Activated CD8-positive, alpha-beta memory T cell treated with anti-CD3 and anti-CD28 coated beads, Interleukin-2, amount 10 ng/mL, durations not matched to agents 7 days and 5 days (primary cell): ENCODE measurements at places on chromosomes 4 and X. TPM values are rescaled to one million over a fixed set of nuclear protein-coding genes. Genes with fewer than 3 reads are reported as not detected.
A peak's percentile ranks its signal among the peaks of the same experiment; 100 is the strongest.

Gene CLGN
- not detected for total RNA-seq

Gene PHOX2B
- total RNA-seq = not detected

Gene NHSL2
- total RNA-seq = 0.45 TPM

Gene HGFAC
- total RNA-seq = not detected

Gene HHIP
- not detected for total RNA-seq

Gene PAGE1
- not detected for total RNA-seq

Gene POLN
- total RNA-seq = 5.5 TPM

Gene SLC16A2
- total RNA-seq = 0.12 TPM

GRCh38 chr4:102345795-102346100 is 466 bp upstream of the SLC39A8 start:
- H3K27ac ChIP-seq = peak overlapping the region; percentile 95
- peak overlapping the region; percentile 84 for H3K4me3 ChIP-seq
- H3K4me1 ChIP-seq = peaks cover 40% of the 10 kb centered on the region
- H3K27me3 ChIP-seq = no peaks in the 10 kb centered on the region

DNA sequence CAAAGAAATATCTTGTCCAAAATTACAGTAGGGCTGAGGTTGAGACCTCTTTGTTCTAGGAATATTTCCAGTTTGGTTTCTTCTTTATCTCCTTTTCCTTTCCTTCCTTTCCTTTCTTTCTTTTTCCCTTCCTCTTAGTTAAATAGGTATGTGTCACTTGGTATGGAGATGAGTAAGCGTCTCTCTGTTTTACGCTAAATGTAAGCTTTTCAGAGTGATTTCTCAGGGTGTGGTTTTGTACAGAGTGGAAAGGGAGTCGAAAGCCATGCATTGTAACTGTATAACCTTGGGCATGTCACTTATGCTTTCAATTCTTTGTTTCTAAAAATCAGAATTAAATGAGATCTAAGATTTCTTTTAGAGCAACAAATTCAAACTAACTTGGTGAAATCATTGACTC is 54.8 kb downstream of the TLL1 start:
- no peaks in the 10 kb centered on the region for H3K4me1 ChIP-seq
- no peak for DNase-seq
- H3K4me3 ChIP-seq = no peak overlapping the region

- no peaks in the 10 kb centered on the region for H3K4me1 ChIP-seq
- H3K27me3 ChIP-seq = no peaks in the 10 kb centered on the region
- no peak overlapping the region for H3K4me3 ChIP-seq
These were observed 58.5 kb upstream of the PITX2 start for GRCh38 chr4:110681381-110681780.

GRCh38 chr4:1502976-1503375 is 96.7 kb upstream of the NKX1-1 start:
- no peaks in the 10 kb centered on the region for H3K27me3 ChIP-seq
- no peak overlapping the region for H3K27ac ChIP-seq
- H3K36me3 ChIP-seq = no peaks in the 10 kb centered on the region
- no peaks in the 10 kb centered on the region for H3K4me1 ChIP-seq

GRCh38 chr4:25310066-25310802 is 2.3 kb upstream of the ZCCHC4 start:
- H3K27me3 ChIP-seq = no peaks in the 10 kb centered on the region
- DNase-seq = no peak
- no peak overlapping the region for H3K27ac ChIP-seq
- H3K4me3 ChIP-seq = no peak overlapping the region
- H3K4me1 ChIP-seq = peaks cover 23% of the 10 kb centered on the region
- peaks cover 2% of the 10 kb centered on the region for H3K36me3 ChIP-seq

DNA sequence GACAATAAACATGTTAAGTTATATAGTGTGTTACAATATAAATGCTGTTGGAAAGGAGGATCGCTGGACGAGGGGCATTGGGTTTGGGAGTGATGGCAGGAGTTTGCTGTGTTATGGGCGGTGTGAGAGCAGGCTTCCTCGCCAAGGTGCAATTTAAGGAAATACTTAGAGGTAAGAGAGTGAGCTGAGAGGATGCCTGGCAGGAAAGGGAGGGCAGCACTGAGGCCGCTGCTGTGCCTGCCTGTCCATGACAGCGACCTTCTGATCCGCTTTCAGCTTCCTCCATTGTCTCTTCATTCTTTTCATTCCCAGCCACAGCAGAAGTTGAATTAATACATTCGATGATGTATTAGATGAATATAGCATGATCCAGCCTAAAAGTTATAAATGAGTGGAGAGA is 41.2 kb upstream of the TBC1D14 start:
- DNase-seq = no peak
- no peaks in the 10 kb centered on the region for H3K27me3 ChIP-seq
- peak overlapping the region; percentile 4 for H3K27ac ChIP-seq
- peaks cover 2% of the 10 kb centered on the region for H3K4me1 ChIP-seq

GRCh38 chrX:148574237-148574973 is 74.0 kb downstream of the AFF2 start:
- no peak for DNase-seq
- H3K4me3 ChIP-seq = no peak overlapping the region
- no peak overlapping the region for H3K27ac ChIP-seq
- no peaks in the 10 kb centered on the region for H3K36me3 ChIP-seq

GRCh38 chr4:140856621-140857062 is 100.5 kb upstream of the TBC1D9 start:
- H3K36me3 ChIP-seq = no peaks in the 10 kb centered on the region
- no peak overlapping the region for H3K4me3 ChIP-seq
- H3K4me1 ChIP-seq = no peaks in the 10 kb centered on the region
- no peak for DNase-seq
- H3K27me3 ChIP-seq = peaks cover 4% of the 10 kb centered on the region

- no peaks in the 10 kb centered on the region for H3K4me1 ChIP-seq
- H3K4me3 ChIP-seq = no peak overlapping the region
- no peak overlapping the region for H3K27ac ChIP-seq
- DNase-seq = no peak
- H3K27me3 ChIP-seq = no peaks in the 10 kb centered on the region
- H3K36me3 ChIP-seq = no peaks in the 10 kb centered on the region
These were observed 1382.6 kb downstream of the ARAP2 start for GRCh38 chr4:34861666-34862065.

DNA sequence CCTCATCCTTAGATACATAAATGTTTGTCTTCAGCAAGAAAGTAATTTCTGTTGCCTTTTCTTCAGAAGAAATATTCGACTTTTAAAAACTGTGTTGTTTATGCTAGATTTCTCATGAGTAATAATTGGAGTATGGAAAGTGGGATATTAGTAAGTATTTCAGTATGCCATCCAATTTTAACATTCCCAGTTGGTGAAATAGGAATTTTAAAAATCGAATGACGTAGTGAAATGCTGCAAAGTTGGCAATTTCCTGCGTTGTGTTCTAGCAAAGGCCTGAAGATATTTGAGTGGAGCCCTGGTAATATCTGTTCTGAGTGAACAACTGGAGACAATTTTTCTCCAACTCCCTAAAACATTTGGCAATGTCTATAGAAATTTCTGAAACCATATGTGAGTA is 190.1 kb downstream of the ZNF330 start:
- no peak for DNase-seq
- H3K27ac ChIP-seq = no peak overlapping the region
- H3K4me1 ChIP-seq = no peaks in the 10 kb centered on the region
- H3K36me3 ChIP-seq = no peaks in the 10 kb centered on the region

DNA sequence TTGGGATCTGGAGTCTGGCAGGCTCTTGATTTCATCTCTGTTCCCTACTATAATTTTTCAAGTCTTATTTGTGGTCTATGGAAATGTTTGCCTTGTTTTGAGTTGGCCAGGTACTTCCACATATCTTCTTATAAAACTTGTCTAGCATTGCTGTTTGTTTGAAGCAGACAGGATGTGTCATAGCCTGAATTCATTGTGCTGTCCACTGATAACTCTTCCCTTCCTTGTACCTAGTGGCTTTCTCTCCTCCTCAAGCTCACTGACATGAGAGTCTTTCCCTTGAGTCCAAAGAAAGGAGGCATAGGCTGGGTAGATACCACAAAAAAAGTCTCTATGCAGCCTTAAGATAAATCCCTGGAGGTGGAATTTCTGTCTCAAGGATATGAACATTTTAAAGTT is 59.2 kb upstream of the FAM241A start:
- DNase-seq = no peak
- H3K27me3 ChIP-seq = peaks cover 11% of the 10 kb centered on the region
- no peak overlapping the region for H3K27ac ChIP-seq
- H3K4me1 ChIP-seq = peaks cover 6% of the 10 kb centered on the region

DNA sequence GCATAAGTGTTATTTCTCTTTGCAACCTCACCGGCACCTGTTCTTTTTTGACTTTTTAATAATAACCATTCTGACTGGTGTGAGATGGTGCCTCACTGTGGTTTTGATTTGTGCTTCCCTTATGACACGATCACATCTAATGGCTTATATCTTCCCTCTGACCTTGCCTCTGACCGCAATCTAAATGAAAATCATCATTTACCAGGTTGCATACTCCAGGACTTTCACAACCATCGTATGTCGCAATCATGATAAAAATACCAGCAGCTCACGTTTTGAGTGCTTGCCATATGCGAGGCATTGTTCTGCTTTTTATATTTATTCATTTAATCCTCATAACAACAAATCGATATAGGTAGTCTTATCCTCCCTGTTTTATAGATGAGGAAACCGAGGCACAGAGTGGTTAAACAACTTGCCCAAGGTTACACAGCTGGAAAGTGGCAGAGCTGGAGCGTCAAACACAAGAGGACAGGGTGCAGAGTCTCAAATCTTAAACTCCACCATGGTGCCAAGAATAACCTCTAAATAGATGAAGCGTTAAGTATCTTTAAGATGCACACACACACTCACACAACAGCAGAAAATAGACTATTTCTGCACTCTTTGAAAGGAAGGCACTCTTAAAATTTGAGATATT is 102.2 kb downstream of the SEL1L3 start:
- H3K4me1 ChIP-seq = no peaks in the 10 kb centered on the region
- H3K36me3 ChIP-seq = peaks cover 59% of the 10 kb centered on the region
- no peaks in the 10 kb centered on the region for H3K27me3 ChIP-seq

DNA sequence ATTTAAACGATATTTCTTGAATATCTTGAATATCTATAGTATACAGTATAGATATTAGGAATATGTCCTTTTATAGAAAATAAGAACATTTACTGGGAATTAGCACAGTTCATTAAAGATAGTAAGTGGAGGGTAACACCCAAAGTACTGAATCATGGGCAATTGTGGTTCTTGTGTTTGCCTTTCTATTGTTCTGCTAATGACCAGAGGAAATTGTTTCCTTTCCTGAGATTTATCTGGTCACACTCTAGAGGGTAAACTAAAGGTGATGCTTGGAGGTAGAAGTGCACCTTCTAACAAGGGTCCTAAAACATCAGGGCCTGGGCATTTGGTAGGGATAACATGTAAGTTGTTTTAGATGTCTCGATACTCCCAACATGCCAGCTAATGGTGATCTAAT is 241.3 kb upstream of the SFRP2 start:
- H3K4me3 ChIP-seq = no peak overlapping the region
- no peaks in the 10 kb centered on the region for H3K27me3 ChIP-seq
